ENCODE measurements at places on chromosomes 11 and 22. TPM values are rescaled to one million over a fixed set of nuclear protein-coding genes. Genes with fewer than 3 reads are reported as not detected.
A peak's percentile ranks its signal among the peaks of the same experiment; 100 is the strongest.

- no peak for DNase-seq
Observed at GRCh38 chr11:126680700-126681099, 319.9 kb downstream of the KIRREL3 start.

GRCh38 chr11:73538381-73538872, 59.5 kb downstream of the FAM168A start:
- DNase-seq, result peak; percentile 41

GRCh38 chr11:35907648-35908431, 36.0 kb upstream of the LDLRAD3 start:
- peak; percentile 17 for DNase-seq

- no peak for DNase-seq
Observed at GRCh38 chr11:131470216-131470925, 100.0 kb downstream of the NTM start.

DNA sequence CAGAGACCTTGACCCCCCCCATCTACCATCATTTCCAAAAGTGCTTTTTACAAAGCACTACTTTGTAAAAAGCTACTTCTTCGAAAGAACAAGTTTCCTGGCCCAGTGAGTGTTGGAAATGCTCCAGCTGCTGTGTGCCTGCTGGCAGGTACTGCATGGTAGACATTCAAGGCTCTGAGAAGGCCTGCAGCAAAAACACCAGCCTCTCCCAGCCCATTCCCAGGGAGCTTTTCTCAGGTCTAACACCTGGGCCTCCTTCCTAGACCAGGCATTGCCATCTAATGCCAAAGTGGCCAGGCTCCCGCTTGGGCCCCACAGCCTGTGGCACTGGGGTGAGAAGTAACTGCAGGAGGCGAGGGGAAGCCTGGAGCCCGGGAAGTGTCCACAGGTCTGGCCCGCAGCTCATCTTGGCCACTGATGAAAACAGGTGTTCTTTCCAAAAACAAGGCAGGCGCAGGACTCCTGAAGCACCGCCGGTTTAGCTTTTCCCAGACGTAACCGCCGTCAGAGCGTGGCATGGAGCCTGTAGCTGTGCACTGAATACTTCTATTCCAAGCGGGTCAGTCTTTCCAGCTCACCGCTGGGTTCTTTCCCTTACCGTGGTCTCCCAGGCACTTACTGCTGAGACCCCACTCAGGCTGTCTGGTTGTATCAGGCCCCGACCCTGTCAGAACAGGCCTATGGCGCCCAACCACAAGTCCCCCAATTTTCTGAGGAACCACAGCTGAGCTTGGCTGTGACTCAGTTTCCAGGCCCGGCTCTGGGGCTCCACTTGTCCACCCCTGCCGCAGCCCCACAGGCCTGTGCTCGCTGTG, 1.2 kb upstream of the TCIRG1 start:
- DNase-seq, result no peak

- no peak for DNase-seq
Observed at GRCh38 chr11:107836851-107837250, 21.7 kb downstream of the SLC35F2 start.

- DNase-seq, result peak; percentile 77
Observed at GRCh38 chr11:72864702-72865655, 50.8 kb downstream of the ATG16L2 start.

DNA sequence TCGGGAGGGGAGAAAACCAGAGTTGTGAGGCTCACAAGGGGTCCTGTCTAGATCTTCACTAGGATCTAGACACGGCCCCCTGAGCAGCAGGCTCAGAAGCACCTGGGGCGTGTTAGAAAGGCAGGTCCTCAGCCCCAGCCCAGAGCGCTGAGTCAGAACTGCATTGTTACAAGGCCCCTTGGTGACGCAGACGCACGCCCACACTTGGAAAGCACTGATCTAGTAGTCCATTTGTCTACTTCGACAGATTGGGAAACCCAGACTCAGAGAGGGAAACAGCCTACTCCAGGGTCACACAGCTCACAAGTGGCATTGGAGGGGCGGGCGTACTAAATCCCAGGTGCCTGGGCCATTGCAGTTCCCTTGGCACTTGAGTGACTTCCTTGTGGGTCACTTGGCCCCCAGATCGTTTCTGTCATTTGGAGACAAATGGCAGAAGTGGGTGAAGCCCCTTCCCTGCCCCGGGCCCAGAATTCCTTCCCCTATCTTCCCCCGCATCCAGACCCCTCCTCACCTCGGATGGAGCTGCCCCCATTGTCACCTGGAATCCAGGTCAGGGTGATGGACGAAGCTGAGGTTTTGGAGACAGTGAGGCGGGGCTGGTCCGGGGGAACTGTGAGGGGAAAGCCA, 110.8 kb downstream of the CEP164 start:
- no peak for DNase-seq

The TRMU gene
- polyA plus RNA-seq, result 29.5 TPM

The GLYATL1 gene
- 0.22 TPM for polyA plus RNA-seq

The APOBEC3G gene
- polyA plus RNA-seq, result 5.4 TPM

The MRPL23 gene
- 40.5 TPM for polyA plus RNA-seq

The MGAT3 gene
- polyA plus RNA-seq, result not detected

The OR51B5 gene
- polyA plus RNA-seq, result not detected

Data from GM23248 (cell line).